ENCODE measurements at places on chromosomes 7 and 10.

GRCh38 chr7:81725812-81726127, 44.1 kb downstream of the HGF start:
- DNase-seq = peak; percentile 93

DNA sequence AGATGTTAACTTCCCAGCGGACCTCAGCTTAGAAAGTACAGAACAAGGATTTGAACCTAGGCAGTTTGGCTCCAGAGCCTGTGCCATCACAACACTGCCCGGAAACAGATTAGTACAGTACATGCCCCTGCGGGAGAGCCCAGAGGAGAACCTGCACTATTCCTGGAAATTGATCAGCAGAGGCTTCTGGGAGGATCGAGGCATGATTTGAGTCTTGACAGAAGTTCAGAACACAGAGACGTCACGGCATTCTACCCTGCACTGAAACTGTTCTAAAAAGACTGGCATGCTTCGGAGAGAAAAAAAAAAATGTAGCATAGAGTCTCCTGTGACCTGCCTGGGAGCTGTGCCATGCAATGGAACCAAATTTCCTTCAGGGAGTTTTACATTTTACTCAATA, 9.2 kb upstream of the IL6 start:
- no peak for DNase-seq

- peak; percentile 71 for DNase-seq
Measured at GRCh38 chr10:29496341-29497162, 138.2 kb downstream of the SVIL start.

DNA sequence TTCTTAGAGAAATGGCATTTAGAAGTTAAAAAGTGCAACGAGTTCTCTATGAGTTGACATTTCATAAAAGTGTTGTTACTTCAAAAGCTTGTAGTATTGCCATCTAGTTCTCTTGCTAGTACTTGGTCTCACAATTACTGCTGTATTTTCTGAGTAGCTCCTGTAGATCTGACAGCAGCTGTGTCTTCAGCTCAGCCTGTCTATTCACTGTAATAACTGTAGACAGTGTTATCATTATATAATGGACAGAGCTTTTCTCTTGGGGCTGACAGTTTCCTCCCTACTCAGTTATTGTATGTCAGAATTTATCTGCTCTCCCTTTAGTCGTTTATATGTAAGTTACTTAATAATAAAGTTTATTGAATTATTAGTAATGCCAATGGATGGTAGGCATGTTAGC, 388.7 kb upstream of the VSTM2A start:
- DNase-seq = no peak

DNA sequence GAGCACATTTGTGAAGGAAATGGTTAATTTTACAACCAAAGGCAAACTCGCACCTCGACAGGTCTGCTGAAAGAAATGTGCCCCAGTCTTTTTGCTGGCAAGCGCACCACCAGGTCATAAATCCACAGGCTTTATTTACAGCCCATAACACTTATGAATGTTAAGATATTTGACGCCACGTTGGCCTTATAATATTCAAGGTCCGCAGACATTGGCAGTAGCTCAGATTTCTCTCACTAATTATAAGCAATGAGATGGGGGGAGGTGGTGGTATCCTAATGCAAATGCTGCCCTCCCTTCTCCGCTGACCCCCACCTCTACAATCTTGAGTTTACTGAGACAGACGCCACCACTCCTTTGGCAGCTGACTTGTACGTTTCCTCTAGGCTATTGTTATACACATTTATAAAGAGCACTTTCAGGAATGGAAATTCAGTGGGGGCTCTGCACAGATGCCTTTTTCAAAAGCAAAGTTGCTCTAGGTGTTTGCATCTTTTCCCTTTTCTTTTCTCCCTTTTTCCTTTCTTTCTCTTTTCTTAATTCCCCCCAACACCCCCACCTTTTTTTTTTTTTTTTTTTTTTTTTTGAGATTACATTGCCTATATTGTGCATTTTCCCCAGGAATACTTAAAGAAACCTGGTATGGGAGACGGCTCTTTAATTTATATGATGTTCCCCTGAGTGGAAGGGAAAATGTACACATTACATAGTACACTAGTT, 6.7 kb downstream of the TCF7L2 start:
- peak; percentile 47 for DNase-seq

- DNase-seq = no peak
Measured at GRCh38 chr10:53406532-53406931, 633.9 kb upstream of the MBL2 start.

- no peak for DNase-seq
Measured at GRCh38 chr10:56035489-56035888, 325.6 kb downstream of the ZWINT start.

Measured in fibroblast of villous mesenchyme (primary cell).